Stimulated activated CD8-positive, alpha-beta memory T cell treated with anti-CD3 and anti-CD28 coated beads, Interleukin-7, amount 100 ng/mL, for 1 hour (primary cell): ENCODE measurements at places on chromosomes 3 and 15.

GRCh38 chr15:65981837-65982626 is 112.7 kb downstream of the RAB11A start:
- peak; percentile 35 for DNase-seq

GRCh38 chr3:48428088-48428571 is 1.8 kb downstream of the PLXNB1 start:
- DNase-seq = no peak

- no peak for DNase-seq
Observed at GRCh38 chr3:54999159-54999558, 71.3 kb upstream of the LRTM1 start.

- no peak for DNase-seq
Observed at GRCh38 chr15:31586841-31587240, 260.2 kb downstream of the KLF13 start.

DNA sequence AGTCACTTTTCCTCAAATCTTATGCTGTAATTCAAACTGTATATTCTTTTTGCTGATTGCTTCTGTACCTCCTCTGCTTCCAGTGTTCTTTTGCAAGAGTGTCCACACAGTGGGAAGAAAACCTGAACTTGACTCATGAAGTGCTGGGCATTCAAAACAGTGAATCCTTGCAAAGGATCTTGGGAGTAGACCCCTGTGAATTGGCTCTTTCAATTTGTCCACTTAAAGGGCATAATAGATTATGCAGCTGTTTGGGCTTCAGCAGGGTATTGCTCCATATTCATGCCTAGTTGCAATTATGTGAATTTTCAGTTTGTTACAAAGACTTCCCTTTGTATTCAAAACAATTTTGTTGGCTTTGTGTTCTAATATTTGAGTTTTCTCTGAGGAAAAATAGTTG is 11.4 kb downstream of the ZFAND6 start:
- no peak for DNase-seq

GRCh38 chr15:54836052-54836795 is 360.5 kb downstream of the RSL24D1 start:
- DNase-seq = no peak

DNA sequence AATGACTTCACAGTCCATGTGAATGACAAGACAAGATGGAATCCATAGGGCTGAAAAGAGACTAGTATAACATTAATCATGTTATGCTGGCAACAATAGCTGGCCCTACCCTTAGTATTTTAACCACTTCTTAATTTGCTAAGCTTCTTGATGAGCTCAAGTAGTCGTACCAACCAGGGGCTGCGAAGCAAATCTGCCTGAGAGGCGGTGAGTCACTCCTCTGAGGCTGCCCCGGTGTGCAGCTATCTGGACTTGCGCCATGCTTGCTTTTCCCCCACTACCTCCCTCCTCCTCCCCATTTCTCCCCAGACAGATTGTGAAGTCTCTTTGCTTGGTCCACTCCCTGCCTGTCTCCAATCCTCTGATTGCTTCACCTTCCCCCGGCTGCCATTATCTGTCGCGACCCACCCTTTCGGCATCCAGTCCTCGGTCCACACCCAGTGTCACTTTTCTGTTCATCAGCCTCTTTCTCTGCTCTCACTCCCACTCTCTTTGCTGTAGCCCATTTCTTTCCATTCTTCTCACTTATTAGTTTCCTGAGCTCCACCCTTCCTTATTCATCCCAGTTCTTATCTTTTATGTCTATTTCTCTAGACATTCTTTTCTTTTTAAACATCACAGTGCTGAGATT is 42.7 kb downstream of the DUT start:
- DNase-seq = no peak

DNA sequence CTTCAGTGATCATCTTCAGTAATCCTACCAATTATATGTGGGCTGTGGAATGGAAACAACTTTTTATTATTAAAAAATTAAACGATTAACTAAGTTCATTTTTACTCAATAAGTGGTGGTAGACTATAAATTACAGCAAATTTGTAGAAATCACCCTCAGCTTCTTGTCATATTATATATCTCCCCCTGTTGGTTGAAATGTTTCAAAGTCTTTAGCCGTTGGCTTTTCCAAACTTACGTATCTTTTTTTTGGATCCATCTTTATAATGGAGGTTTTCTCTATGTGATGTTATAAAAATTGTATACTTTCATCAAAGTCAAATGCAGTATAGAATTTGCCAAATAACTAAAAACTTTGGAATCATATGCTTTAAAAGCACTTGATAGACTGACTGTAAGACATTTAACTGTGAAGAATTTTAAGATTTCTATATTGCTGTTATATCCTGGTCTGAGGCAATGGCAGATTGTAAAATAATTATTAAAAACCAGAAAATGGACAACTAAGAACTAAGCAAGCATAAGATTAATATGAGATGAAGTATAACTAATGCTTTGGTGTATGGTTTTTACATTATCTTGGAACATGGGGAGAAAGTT is 44.7 kb downstream of the ATP11B start:
- no peak for DNase-seq

DNA sequence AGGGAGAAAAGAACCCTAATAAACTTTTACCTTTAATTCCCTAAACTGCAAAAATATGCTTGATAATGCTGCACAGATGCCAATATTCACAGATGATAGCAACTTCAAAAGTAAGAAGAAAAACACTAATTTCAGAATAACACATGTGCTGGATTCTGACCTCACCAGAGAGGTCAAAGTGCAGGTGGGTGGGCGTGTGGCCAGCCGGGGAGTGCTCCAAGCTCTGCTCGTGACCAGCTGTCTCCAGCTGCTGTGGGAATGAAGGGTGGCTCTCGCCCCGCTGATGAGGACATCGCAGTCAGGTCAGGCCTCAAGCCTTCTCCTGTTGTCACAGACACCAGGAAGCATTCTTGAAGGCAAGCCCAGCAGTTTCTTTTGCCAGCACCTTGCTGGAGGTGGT is 57.1 kb downstream of the ADAMTS17 start:
- DNase-seq = no peak

DNA sequence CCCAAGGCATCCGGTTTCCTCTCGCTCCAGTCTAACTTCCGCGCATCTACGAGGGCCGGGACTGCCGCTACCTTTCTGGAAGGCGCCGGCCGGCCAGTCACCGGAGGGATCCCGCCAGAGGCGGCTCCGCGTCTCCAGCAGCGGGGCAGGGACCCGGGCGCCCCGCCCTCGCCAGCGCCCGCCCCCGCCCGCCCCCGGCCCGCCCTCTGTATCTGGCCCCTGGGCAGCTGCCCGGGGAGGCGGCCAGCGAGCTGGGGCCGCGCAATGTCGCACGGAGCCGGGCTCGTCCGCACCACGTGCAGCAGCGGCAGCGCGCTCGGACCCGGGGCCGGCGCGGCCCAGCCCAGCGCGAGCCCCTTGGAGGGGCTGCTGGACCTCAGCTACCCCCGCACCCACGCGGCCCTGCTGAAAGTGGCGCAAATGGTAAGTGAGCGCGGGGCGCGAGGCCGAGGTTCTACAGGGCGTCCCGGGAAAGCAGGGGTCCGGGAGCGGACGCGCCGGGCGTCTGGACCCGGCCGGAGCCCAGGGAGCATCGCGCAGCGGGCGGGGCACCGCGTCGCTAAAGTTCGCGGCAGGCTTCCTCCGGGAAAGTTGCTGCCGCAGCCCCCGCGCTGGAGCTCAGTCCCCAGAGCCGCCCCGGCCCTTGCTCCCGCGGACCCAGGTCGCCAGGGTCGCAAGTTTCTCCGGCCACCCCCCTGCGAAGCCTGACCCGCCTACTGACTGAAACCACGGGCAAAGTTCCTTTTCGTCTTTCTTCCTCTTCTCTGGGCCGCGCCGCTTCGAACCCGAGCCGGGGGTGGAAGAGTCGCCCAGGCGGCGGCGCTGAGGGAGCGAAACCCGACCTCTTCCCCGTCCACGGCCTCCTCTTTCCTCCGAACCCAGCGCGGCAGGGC is at the start of gene CMTM7:
CMTM7 (plus strand) TSS at position 211 of the 893 bp plus-strand sequence; CDS start at position 265, 54 bp downstream.
- no peak for DNase-seq

GRCh38 chr15:85607141-85607806 is 187.5 kb downstream of the KLHL25 start:
- DNase-seq = no peak

- no peak for DNase-seq
Observed at GRCh38 chr15:34318277-34319079, 19.1 kb downstream of the SLC12A6 start.

- DNase-seq = no peak
Observed at GRCh38 chr15:75655931-75656330, 8.2 kb downstream of the SNX33 start.

- DNase-seq = no peak
Observed at GRCh38 chr3:71056327-71056726, 527.2 kb downstream of the FOXP1 start.

GRCh38 chr15:79831604-79832003 is 65.2 kb downstream of the MTHFS start:
- no peak for DNase-seq

DNA sequence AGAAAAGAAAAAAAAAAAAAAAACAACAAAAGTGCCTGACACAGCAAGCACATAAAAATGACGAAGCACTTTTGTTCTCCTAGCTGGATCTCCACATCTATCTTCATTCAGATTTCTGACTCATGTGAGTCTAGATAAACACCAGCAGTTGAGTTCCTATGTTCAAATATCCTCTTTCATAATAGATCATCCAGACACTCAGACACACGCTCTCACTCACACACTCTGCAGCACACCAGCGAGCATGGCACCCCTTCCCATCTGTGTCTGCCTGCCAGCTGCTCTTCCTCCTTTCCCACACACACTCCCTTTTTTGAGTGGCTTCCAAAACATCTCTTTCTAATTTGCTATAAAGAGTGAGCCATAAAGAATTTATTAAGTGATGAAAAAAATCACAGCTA is 19.8 kb upstream of the CELF6 start:
- DNase-seq = no peak

DNA sequence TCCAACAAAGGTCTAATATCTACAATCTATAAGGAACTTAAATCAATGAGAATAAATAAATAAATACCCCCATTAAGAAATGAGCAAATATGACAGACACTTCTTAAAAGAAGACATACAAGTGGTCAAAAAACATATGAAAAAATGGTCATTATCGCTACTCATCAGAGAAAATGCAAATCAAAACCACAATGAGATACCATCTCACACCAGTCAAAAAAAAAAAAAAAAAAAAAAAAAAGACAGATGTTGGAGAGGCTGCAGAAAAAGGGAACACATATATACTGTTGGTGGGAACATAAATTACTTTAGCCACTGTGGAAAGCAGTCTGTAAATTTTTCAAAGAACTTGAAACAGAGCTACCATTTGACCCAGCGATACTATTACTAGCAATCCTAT is 31.6 kb upstream of the OR5H6 start:
- no peak for DNase-seq

- DNase-seq = no peak
Observed at GRCh38 chr3:46006238-46007032, 10.8 kb upstream of the FYCO1 start.

- DNase-seq = no peak
Observed at GRCh38 chr15:26028086-26028740, 165.1 kb upstream of the ATP10A start.

- no peak for DNase-seq
Observed at GRCh38 chr3:36969540-36970432, 23.1 kb downstream of the EPM2AIP1 start.

- no peak for DNase-seq
Observed at GRCh38 chr3:5489536-5489935, 302.0 kb downstream of the EDEM1 start.

GRCh38 chr3:7754653-7755441 is 746.8 kb upstream of the LMCD1 start:
- no peak for DNase-seq

GRCh38 chr15:90650956-90651689 is 66.0 kb upstream of the BLM start:
- no peak for DNase-seq

GRCh38 chr15:45126535-45127158 is 3.0 kb downstream of the DUOXA1 start:
- no peak for DNase-seq

DNA sequence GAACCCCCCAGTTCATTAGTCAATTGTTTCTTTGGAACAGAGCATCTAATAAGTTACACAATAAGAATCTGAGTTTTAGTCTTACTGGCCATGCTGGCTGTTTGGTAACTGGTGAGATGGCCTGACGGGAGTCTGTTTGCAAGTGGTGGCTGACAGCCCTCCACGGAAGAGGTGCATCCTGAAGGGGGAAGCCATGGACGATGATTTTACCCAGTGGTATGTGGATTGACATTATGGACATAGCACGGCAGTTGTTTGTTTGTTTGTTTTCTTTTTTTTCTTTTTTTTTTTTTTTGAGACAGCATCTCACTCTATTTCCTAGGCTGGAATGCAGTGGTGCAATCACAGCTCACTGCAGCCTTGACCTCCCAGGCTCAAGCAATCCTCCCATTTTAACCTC is 156.0 kb downstream of the RPLP1 start:
- DNase-seq = no peak

GRCh38 chr15:50003786-50004334 is 115.2 kb downstream of the ATP8B4 start:
- peak; percentile 25 for DNase-seq

- no peak for DNase-seq
Observed at GRCh38 chr3:182450942-182451787, 342.1 kb upstream of the ATP11B start.

DNA sequence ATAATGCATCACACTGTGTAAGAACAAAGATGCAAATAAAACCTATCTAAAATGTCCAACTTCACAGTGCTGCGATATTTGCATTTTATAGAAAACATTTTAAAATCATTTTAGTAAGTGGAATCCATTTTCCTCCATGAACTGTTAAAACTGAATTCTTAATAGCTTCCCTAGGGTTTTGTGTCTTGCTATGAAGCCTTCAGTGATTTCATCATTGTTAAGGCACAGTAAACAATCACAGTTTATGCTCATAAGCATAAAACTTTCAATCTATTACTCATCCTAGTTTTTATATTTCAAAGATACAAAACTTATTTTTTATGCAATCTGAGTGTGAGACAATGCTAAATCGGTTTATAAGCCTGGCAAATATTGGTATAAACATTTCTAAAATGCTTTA is 509.7 kb downstream of the TUSC7 start:
- DNase-seq = no peak

DNA sequence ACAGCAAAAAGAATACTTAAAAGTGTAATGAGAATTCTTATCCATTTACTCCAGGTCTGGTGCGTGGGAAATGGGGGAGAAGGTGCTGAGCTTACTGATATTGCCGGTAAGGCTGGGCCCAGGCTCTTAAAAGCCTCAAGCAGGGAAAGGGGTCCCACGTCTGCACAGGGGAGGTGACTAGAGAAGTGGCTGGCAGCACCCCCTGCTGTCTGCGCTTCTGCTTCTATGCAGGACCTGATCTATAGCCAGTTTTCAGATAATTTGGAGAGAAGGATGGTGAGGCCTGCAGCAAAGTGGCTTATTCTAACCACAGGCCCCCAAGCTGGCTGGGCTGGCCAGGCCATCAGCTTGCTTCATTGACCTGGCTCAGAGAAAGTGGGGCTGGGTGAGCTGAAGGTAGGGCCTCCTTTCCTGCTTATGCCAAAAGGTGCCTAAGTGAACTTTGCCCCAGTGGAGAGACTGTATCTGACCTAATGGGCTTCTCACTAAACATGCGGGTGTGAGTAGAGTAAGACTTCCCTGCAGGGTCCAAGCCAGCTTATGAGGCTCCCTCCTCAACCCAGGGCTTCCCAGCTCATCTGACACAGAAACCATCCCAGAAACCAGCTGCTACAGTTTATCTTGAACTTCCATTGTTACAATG is 30.9 kb upstream of the ATP1B3 start:
- peak; percentile 7 for DNase-seq

- DNase-seq = no peak
Observed at GRCh38 chr3:161221806-161222600, 892 bp downstream of the NMD3 start.
